ENCODE measurements at places on chromosomes 3 and 15.
A peak's percentile ranks its signal among the peaks of the same experiment; 100 is the strongest.

DNA sequence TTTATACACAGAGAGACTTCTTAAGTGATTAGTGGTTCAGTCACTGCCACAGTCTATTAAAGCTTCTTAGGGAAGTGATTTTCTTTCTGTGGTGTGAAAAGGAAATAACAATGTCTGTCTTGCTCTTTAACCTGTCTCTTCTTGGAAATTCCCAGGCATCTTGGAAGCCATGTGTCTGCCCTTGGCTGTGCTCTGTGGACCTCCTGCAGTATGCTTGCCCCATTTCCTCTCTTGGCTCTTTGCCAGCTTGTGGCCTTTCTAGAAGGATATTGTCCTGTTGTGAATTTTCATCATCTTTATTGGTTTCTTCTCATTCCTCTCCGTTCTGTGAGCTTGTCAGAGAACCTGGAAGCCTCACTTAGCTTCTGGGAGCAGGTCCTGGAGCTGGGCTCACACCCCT is 338.4 kb upstream of the C2CD4B start:
- no peak for DNase-seq

DNA sequence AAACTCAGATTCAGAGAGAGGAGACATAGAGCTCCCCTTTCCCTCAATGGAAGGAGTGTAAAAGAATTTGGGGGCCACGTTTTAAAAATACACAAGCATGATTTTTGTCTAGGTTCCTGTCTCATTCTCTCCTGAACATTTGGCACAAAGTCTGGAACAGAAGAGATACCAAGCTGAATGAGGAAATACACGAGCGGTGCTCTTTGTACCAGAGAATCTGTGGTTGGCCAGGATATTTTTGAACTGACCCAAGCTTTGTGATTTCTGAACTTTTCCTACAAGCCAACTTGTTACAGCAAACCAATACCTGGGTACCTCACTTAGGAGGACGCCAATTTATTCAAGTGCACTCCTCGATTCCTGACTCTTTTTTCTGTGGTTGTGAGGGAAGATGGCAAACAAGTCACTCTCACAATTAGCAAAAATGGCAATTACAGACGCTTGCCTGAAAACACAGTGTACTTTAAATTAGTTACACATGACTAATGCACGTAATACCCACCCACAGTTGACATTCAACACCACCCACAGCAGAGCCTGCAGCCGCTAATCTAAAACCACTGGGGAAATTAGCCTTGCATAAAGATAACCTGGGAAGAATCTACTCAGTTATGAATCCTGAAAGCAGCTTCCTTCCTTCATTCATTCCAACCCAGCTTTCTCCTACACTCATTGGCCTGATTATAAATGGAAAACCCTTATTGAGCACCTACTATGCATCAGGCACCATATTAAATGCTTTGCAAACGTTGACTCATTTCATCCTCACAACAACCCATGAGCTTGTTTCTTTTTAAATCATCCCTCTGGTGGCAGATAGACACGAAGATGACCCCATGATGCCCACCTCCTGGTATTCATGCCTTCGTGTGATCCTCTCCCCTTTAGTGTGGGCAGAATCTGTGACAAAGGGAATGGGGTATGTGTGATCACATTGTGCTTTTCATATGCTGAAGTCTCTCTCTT is 293.5 kb downstream of the KBTBD8 start:
- DNase-seq: no peak

DNA sequence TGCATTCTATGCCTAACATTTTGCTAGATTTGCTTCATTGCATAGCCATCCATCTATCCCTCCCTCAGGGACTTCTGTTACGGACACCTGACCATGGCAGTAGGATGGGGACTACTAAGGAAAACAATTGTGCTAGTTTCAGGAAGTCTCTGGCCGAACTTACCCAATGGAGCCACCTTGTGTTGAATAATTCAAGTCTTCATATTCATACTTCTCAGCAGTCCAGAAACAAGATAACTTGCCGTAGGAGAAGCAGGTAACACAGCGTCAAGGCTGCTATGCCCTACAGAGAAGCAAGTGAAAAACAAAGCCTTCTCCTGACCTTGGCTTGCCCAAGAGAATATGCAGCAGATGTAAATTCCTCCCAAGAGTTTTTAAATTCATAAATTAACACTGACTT is 685.3 kb downstream of the GRM7 start:
- DNase-seq: no peak

DNA sequence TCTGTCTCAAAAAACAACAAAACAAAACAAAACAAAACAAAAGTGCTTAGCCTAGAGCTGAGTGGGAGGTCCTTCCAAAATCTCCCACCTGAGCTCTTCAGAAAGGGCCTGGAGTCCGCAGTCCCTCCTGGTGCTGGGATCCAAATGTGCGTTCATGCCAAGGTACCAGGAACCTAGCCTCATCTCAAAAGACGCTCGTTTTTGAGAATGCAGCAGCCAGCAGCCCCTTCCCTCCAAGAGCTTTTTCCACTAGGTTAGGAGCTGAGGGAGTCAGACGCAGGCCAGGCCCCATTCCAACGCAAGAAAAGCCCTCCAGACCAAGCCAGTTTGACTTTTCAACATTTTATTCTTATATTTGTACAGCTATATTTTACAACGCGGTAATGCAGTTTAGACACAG is 18.7 kb upstream of the RTP2 start:
- DNase-seq: no peak

DNA sequence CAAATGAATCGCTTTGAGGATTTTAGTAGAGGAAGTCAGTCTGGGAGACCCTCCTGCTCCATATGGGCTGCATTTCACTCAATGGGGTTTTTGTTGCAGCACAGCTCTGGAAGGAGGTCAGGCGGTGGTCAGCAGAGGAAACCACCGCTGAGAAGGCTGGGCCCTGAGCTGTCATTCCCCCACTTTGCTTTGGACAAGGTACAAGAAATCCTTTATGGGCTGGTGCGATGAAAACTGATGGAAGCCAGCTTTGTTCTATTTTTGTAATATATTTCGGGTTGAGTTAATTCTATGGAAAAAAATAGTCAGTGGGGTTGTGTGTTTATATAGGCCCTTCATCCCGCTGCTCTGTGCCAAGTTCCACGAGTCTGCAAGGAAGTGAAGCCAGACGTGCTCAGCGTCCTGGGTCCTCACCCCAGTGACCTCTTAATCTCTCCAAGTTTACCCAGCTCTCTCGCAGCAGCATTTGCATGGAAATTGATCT is 157.1 kb upstream of the TMC3 start:
- DNase-seq: no peak

DNA sequence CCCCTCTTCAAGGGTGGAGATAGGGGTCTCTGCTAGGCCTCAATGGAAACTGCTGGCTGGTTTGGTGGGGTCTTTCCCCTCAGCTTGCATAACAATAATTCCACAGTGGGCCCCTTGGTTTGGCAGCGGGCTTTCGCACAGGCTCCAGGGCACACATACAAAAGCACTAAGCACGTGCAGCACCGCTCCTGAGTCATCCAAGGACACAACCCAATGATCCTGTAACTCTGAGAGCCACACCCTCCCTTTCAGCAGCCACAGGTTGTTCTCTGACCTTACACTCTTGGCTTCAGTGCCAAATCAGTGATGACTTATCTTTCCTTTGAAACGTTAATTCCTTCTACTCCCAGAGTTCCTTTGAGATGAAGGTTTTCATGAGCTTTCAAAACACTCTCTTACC is 41.7 kb downstream of the DAPK2 start:
- peak; percentile 59 for DNase-seq

DNA sequence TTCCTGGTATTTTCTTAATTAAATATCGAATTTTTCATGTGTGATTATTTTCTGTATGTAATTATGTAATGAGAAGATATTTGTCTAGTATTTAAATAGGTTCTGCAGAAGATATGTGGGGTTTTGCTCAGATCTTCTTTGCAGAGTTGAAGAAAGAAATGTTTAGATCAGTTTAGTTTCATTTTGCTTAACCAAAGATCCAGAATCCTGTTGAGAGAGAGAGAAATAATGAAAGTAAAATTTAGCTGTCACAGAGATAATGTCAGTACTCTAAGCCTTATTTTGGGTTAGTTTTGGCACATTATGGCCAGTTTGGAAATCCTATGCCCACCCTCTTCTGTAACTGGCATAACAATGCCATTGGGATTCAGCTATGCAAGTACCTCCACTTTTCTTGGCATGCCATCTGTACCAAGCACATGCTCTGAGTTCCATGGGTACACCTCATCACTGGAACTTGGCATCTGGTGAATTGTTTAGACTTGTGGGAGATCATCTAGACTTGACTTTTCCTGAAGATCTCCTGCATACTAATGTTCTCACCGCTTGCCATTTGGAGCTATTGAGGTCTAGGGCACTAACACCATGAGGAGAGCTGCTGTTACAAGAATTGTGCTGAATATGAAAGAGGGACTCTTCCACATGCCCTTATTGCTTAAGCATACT is 30.9 kb downstream of the PLSCR1 start:
- DNase-seq: no peak

GRCh38 chr15:45884289-45884688 is 249.5 kb downstream of the SQOR start:
- no peak for DNase-seq
